AG20443 (cell line): ENCODE measurements at places on chromosomes 16 and 17.

- DNase-seq: no peak
Measured at GRCh38 chr17:59547131-59547915, 18.1 kb upstream of the DHX40 start.

DNA sequence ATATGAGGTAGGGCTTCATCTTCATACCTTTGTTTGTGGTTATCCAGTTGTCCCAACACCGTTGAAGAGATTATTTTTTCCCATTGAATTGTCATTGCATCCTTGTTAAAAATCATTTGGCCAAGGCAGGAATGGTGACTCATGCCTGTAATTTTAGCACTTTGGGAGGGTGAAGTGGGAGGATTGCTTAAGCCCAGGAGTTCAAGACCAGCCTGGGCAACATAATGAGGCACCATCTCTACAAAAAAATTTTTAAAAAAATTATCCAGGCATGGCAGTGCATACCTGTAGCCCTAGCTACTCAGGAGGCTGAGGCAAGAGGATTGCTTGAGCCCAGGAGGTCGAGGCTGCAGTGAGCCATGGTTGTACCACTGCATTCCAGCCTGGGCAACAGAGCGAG lies 223.9 kb downstream of the TANC2 start:
- no peak for DNase-seq

GRCh38 chr16:65038100-65038499 lies 83.8 kb downstream of the CDH11 start:
- no peak for DNase-seq

GRCh38 chr16:60304720-60305119 lies 1570.6 kb upstream of the GOT2 start:
- no peak for DNase-seq

DNA sequence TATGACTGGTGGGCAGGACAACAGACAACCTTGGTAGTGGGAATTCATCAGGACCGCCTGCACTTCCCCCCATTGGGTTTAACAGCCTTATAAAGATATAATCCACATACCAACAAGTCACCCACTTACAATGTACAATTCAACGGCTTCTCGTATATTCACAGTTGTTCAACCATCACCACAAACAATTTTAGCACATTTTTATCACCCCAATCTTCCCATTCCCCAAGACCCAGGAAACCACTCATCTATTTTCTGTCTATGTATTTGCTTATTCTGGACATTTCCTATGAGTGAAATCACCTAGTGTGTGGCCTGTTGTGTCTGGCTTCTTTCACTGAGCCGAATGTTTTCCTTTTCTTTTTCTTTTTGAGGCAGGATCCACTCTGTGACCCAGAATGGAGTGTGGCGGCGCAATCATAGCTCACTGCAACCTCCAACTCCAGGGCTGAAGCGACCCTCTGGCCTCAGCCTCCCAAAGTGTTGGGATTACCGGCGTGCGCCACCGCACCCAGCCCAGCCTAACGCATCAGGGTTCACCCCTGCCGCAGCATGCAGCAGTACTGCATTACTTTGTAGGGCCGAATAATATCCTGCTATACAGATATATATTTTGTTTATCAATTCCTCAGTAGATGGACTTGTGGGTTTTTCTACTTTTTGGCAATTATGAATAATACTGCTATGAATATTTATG lies 10.9 kb downstream of the ANKS3 start:
- DNase-seq: no peak

DNA sequence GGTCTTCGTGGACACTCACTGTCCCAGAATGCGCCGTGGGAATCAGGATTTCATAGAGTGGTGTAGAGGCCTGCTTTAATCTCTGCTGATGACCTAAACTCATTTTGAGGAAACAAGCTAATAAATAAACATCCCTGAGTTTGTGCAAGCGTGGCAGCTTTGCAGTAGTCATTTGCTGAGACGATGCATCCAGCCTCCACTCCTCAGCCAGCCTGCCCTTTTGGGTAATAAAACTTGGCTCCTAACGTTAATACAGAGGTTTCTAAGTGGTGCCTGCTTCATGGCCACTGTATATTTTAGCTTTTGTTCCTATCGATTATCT lies 1.3 kb downstream of the DGKE start:
- no peak for DNase-seq

- no peak for DNase-seq
Measured at GRCh38 chr16:1093284-1094123, 2.5 kb downstream of the C1QTNF8 start.
